ENCODE measurements at places on chromosomes 5 and 9. TPM values are rescaled to one million over a fixed set of nuclear protein-coding genes. Genes with fewer than 3 reads are reported as not detected.

Gene PCDHGC3
- total RNA-seq, result 20.5 TPM

GRCh38 chr5:124262470-124262869, 484.0 kb downstream of the ZNF608 start:
- no peak overlapping the region for H3K27ac ChIP-seq
- H3K4me3 ChIP-seq, result no peak overlapping the region
- no peaks in the 10 kb centered on the region for H3K36me3 ChIP-seq
- no peaks in the 10 kb centered on the region for H3K4me1 ChIP-seq
- no peaks in the 10 kb centered on the region for H3K27me3 ChIP-seq

Gene HMCN2
- not detected for total RNA-seq

DNA sequence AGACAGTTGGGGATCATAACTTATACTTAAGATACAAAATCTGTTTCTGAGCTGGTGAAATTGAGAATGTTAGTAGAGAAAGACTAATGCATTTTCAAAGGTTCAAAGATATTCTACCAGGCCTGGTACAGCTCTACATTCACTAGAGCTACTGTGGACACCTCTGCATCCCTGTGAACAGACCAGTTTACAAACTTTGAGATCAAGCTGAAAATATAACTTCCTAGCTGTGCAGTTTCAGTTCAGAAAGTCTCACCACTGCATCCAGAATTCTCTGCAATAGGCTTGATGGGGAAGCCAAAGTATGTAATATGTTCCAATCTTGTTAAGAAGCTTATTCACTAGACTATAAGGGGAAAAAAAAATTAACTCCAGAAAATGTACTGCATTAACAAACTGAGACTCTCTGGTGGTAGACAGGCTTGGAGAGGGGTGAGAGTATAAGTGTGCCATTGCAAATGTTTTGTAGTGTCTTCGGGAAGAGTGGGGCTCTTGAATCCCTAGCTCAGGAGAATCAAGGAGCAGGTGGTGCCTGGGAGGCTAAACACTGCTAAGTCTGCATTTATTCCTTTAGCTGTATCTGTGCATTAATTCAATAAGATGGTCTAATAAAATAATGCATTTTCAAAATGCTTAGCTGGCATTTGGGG, 671.9 kb downstream of the NR2F1-AS1 start:
- no peaks in the 10 kb centered on the region for H3K36me3 ChIP-seq
- H3K27ac ChIP-seq, result no peak overlapping the region
- no peaks in the 10 kb centered on the region for H3K27me3 ChIP-seq
- no peak overlapping the region for H3K4me3 ChIP-seq
- no peak for DNase-seq

- no peaks in the 10 kb centered on the region for H3K4me1 ChIP-seq
- DNase-seq, result no peak
- H3K27ac ChIP-seq, result no peak overlapping the region
- H3K27me3 ChIP-seq, result no peaks in the 10 kb centered on the region
- H3K4me3 ChIP-seq, result no peak overlapping the region
These were observed 497.0 kb upstream of the TNC start for GRCh38 chr9:115615000-115615401.

DNA sequence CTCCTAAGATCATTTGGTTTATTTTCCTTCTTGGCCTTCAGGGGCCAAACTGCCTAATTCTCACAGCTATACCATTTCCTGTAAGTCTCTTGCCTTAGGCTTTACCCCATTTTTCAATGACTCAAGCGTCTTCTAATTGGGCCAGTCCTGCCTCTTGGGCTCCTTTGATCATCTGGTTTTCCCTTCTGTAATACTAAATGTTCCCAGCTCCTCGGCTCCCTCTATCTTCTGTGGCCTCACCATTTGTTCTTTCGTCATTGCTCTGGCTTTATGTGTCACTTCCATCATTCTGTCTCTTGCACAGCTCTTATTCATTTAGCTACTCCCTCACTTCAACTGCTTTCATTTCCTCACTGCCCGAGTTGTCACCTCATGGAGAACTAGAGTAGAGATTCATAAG, 14.5 kb upstream of the SPINK7 start:
- no peaks in the 10 kb centered on the region for H3K4me1 ChIP-seq
- H3K4me3 ChIP-seq, result no peak overlapping the region
- no peak overlapping the region for H3K27ac ChIP-seq
- no peaks in the 10 kb centered on the region for H3K27me3 ChIP-seq
- H3K36me3 ChIP-seq, result no peaks in the 10 kb centered on the region

Gene IFNA5
- total RNA-seq, result not detected

GRCh38 chr5:9479361-9479760, 66.5 kb downstream of the SEMA5A start:
- no peaks in the 10 kb centered on the region for H3K36me3 ChIP-seq
- H3K27me3 ChIP-seq, result no peaks in the 10 kb centered on the region
- H3K4me1 ChIP-seq, result no peaks in the 10 kb centered on the region

Gene CAPSL
- total RNA-seq, result not detected

DNA sequence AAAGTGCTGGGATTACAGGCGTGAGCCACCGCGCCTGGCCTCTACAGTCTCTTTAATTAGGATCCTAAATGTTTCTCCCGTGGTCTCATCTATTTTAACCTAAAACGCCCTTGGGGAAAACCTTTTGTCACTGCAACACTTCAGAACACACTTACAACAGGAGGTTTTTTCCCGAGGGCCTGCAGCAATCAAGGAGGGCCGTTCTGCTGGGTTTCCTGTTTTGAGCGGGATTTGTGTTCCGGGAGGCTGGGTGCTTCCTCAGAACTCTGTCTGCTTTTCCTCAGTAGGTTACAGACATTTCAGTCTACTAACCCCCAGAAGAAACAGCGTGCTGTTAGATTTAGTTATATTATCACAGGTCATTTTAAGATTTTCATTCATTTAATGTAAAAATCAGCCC, 65.4 kb upstream of the IRX4 start:
- H3K27ac ChIP-seq, result no peak overlapping the region
- no peaks in the 10 kb centered on the region for H3K36me3 ChIP-seq
- no peak for DNase-seq
- H3K4me3 ChIP-seq, result no peak overlapping the region

Gene KCNMB1
- total RNA-seq, result 3.5 TPM

DNA sequence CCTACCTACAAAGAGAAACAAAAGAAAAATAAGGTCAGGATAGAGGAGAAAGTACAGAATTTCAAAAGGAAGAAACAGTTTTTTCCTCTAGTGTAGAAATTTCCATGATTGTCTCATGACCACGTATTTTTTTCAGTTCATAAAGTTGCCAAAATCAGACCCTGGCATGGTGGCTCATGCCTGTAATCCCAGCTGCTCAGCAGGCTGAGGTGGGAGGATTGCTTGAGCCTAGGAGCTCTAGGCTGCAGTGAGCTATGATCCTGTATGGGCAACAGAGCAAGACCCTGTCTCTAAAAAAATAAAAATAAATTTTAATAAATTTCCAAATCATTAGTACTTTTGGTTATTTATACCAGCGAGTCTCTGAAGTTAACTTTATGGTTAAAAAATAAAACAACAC, 37.8 kb downstream of the CWC27 start:
- H3K4me1 ChIP-seq, result no peaks in the 10 kb centered on the region
- no peak overlapping the region for H3K4me3 ChIP-seq
- no peaks in the 10 kb centered on the region for H3K27me3 ChIP-seq
- no peak for DNase-seq
- H3K27ac ChIP-seq, result no peak overlapping the region
- peaks cover 7% of the 10 kb centered on the region for H3K36me3 ChIP-seq

DNA sequence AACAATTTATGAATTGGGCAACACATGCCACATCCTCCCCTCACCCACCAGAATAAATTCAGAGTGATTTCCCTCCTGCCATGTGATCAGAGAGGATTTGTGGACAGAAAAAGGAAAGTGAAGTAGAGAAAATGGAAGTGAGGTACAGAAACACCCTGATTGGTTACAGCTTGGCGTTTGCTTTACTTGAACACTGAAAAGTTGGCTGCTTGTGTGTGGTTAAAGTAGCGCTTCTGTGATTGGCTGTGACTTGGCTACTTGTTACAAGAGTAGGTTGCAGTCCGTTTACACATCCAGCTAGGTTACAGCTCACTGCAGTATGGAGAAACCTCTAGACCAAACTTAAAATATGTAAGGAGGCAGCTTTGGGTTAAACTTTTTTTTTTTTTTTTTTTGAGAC, 205.2 kb upstream of the ZNF608 start:
- no peaks in the 10 kb centered on the region for H3K36me3 ChIP-seq
- peaks cover 15% of the 10 kb centered on the region for H3K4me1 ChIP-seq
- peak overlapping the region; percentile 18 for H3K4me3 ChIP-seq
- peak; percentile 53 for DNase-seq
- H3K27ac ChIP-seq, result peak overlapping the region; percentile 75

Gene SLC6A19
- not detected for total RNA-seq

GRCh38 chr9:37925786-37926736, 22.1 kb upstream of the SLC25A51 start:
- no peak for DNase-seq
- H3K36me3 ChIP-seq, result no peaks in the 10 kb centered on the region
- H3K4me3 ChIP-seq, result no peak overlapping the region
- no peaks in the 10 kb centered on the region for H3K4me1 ChIP-seq

Gene CRHBP
- not detected for total RNA-seq

Gene TRPM3
- total RNA-seq, result not detected

DNA sequence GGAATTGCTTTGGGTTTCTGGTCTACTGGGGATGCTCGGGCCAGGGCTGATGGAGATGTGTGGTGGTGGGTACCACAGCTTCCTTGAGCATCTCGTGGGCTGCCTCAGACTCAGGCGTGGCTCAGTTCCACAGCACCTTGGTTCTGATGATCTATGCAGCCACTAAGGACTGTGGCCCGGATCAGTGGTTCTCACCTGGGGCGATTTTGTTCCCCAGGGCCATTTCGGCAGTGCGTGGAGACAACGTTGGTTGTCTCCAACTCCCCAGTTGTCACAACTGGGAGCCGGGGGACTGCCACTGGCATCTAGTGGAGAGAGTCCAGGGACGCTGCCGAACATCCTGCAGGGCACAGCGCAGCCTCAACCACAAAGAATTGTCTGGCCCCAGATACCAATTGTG, 47.7 kb downstream of the FGF18 start:
- H3K36me3 ChIP-seq, result no peaks in the 10 kb centered on the region
- no peak for DNase-seq
- no peak overlapping the region for H3K27ac ChIP-seq
- no peaks in the 10 kb centered on the region for H3K4me1 ChIP-seq

Gene UQCRQ
- 443 TPM for total RNA-seq

Gene FCN1
- total RNA-seq, result 0.08 TPM

GRCh38 chr9:38215465-38215864, 146.4 kb upstream of the SHB start:
- H3K4me3 ChIP-seq, result no peak overlapping the region
- no peaks in the 10 kb centered on the region for H3K36me3 ChIP-seq
- DNase-seq, result no peak
- no peaks in the 10 kb centered on the region for H3K27me3 ChIP-seq
- H3K4me1 ChIP-seq, result no peaks in the 10 kb centered on the region
- no peak overlapping the region for H3K27ac ChIP-seq

GRCh38 chr5:56278335-56278753, 45.2 kb upstream of the ANKRD55 start:
- no peaks in the 10 kb centered on the region for H3K4me1 ChIP-seq
- 0 out of 2 replicates have a peak, but pooled peaks cover 2% of the 10 kb centered on the region for H3K27me3 ChIP-seq
- no peak for DNase-seq
- H3K4me3 ChIP-seq, result no peak overlapping the region

DNA sequence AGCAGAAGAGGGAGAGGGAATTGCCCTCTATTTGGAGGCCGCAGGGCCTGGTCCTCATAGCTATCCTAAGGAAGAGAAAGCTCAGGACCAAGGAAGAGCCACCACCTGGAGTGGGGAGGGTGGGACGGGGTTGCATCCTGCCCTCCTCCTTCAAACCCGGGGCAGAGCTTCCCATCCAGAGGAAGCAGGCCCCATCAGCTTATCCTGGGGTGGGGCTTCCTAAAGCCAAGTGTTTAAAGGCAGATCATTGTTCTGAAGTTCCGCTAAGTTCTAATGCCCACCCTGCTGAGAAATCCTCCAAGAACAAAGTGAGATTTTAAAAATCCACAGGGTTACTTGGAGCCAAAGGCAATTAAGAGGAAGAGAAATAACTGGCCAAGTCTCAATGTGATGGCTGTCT, 210.3 kb downstream of the C9orf152 start:
- no peaks in the 10 kb centered on the region for H3K27me3 ChIP-seq
- no peaks in the 10 kb centered on the region for H3K36me3 ChIP-seq
- no peak overlapping the region for H3K27ac ChIP-seq
- no peaks in the 10 kb centered on the region for H3K4me1 ChIP-seq

DNA sequence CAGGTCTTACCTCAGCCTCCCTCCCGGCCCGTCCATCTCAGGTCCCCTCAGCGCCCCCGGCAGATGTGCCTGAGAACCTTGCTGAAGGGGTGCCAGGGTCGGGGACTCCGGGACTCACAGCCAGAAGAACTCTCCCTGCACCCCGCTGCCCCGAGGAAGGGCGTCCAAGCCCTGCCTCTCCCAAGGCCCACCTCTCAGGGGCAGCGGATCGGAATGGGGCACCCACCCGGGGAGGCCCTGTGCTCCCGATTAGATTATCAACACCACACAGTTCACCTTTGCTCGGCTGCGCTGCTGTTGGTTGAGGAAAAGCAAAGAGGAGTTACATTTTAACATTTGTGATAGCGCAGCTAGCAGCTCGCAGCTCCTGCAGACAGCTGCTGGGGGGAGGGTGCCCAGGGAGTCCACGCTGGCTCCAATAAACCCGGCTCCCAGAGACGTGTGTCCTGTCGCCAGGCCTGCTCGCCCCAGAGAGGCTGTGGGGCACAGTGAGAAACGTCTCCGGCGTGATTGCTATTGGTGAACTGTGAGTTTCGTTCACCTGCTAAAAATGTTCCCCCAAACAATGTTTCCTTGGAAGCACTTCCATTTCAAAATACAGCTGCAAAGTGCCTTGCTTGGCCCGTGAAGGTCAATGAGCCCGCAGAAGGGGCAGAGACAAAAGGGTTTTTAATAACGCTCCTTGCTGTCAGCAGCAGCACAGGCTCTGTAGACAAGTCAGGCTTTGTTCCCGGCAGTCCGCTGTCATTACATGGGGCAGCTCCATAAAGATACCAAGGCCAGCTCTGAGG, 18.6 kb upstream of the SLC6A19 start:
- no peaks in the 10 kb centered on the region for H3K4me1 ChIP-seq
- no peaks in the 10 kb centered on the region for H3K36me3 ChIP-seq
- H3K27ac ChIP-seq, result no peak overlapping the region
- no peak overlapping the region for H3K4me3 ChIP-seq

Gene SPATA31C1
- not detected for total RNA-seq

- H3K27me3 ChIP-seq, result no peaks in the 10 kb centered on the region
- no peaks in the 10 kb centered on the region for H3K36me3 ChIP-seq
- no peak overlapping the region for H3K4me3 ChIP-seq
- peak overlapping the region; percentile 89 for H3K27ac ChIP-seq
- peak; percentile 81 for DNase-seq
- H3K4me1 ChIP-seq, result peaks cover 47% of the 10 kb centered on the region
These were observed 98.3 kb downstream of the UGCG start for GRCh38 chr9:111994831-111995458.

Gene SPAAR
- total RNA-seq, result not detected

GRCh38 chr9:73643379-73644013, 491.8 kb downstream of the ANXA1 start:
- no peak overlapping the region for H3K27ac ChIP-seq
- no peak for DNase-seq
- H3K36me3 ChIP-seq, result no peaks in the 10 kb centered on the region
- no peaks in the 10 kb centered on the region for H3K27me3 ChIP-seq
- no peak overlapping the region for H3K4me3 ChIP-seq

GRCh38 chr5:90533794-90534193, 4.4 kb upstream of the LYSMD3 start:
- no peaks in the 10 kb centered on the region for H3K27me3 ChIP-seq
- H3K4me1 ChIP-seq, result no peaks in the 10 kb centered on the region
- H3K36me3 ChIP-seq, result no peaks in the 10 kb centered on the region
- no peak overlapping the region for H3K27ac ChIP-seq
- no peak for DNase-seq

GRCh38 chr9:6827439-6828145, 69.8 kb downstream of the KDM4C start:
- no peaks in the 10 kb centered on the region for H3K36me3 ChIP-seq
- H3K4me3 ChIP-seq, result no peak overlapping the region
- no peaks in the 10 kb centered on the region for H3K4me1 ChIP-seq
- no peaks in the 10 kb centered on the region for H3K27me3 ChIP-seq

Gene TDRD7
- total RNA-seq, result 17.9 TPM

Gene LRRC14B
- total RNA-seq, result 0.31 TPM
